Hepatic stellate cell (primary cell): ENCODE measurements at places on chromosomes 12 and 14.

- DNase-seq: peak; percentile 83
These were observed 25.7 kb downstream of the TBC1D15 start for GRCh38 chr12:71865166-71865713.

GRCh38 chr12:64469455-64470142, 17.7 kb downstream of the TBK1 start:
- no peak for DNase-seq

DNA sequence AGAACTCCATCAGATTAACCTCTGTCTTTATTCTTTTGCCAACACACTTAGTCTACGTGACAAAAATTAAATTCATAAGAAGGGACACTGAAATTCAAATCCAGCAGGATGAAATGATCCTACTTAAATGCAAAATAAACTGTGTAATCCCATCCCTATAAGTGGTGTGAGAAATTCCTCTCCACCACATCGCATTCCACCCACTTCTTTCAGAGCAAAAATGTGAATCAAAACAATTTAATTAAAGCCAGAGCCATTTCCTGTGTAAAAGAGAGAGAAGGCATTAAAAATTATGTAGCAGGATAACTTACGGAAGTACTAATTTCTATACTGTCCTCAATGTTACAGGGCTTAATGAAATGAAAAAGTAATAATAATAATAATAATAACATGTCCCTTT, 844.3 kb downstream of the GALC start:
- no peak for DNase-seq

- no peak for DNase-seq
These were observed 250.4 kb upstream of the SLC16A7 start for GRCh38 chr12:59345406-59345805.

DNA sequence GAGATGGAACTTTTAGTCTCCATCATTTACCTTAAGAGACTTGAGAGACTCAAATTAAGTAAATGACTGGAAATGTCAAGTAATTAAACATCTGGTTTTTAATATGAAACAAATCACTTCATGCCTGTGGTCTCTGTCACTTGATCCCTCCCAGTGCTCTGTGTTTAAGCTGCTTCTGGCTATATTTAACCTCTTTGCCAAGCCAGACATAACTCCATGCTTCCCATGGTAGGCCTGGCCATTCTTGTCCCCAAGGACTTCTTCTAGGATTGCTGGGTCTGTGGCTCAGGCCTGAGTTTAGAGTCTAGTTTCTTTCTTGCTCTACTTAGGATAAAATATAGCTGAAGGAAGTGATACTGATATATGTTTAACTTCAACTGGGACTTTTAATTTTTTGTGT, 1013.6 kb downstream of the FLRT2 start:
- DNase-seq: no peak

GRCh38 chr14:95481391-95482022, 34.9 kb downstream of the SYNE3 start:
- no peak for DNase-seq

DNA sequence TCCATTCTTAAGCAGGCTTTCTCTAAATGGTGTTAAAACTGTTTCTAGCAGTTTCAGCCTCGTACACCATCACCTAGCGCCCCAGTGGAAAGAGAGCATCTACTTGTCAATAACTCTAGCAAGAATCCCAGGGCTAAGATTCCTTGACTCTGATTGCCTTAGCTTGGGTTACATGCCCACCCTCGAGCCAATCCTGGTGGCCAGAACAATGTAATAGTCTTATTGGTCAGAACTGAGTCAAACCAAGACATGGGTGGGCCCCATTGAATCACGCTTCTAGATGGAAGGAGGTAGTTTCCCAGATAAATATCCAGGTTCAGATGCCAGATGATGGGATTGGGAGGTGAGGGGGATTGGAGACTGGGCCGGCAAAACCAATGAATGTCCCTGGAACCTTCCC, 55.9 kb upstream of the MED13L start:
- DNase-seq: no peak

DNA sequence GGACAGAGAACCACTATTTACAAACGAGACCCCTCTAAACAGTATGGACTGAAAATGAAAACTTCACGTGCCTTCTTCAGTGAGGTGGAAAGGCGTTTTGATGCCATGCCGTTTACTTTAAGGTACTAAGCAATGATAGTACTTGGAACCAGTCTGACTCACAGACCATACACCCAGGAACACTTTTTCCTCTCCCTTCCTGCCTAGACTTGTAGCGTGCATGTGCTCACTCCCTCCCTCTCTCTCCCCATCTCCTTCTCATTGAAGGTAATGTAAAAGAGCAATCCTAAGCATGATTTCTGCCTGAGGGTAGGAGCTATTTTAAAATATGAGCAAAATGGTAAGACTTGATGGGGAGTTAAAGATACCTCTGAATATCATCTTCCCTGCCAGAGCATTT, 5.9 kb upstream of the RPL41 start:
- no peak for DNase-seq
